ENCODE measurements at places on chromosomes 16 and 17.

GRCh38 chr17:45090711-45091110 is 29.6 kb downstream of the NMT1 start:
- DNase-seq: no peak

DNA sequence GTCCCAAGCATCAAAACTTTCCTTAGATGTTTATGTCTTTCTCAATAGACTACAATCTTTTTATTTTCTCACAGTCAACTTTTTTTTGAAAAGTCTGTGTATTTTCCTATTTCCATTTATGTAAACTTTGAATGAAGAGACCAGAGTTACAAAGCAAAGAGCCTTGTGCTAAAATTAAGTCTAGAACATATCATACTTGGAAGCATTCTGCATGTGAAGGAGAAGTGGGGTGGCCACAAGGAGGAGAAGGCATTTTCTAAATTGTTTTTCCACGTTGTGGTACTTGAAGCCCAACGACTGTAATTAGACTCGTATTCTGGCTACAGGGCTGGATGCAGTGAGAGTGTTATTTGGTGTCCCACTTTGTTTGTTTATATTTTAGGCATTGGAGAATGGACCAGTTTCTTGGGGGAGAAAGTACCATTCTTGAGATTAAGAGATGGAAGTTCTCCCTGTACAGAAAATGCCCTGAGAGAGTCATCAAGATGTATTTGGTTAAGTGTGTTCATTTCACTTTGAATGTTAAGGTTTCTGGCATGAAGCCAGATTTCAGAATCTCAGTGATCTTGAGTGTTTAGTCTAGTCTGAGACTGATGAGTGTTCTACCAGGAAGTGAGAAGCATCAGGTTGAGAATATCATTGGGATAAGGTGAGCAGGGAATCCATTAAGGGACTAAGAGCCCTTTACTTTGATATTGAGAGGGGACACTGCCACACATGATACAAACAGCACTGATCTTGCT is 71.6 kb downstream of the MAP2K6 start:
- DNase-seq: no peak

- no peak for DNase-seq
Observed at GRCh38 chr17:40035162-40035559, 19.0 kb downstream of the MED24 start.

GRCh38 chr16:83785455-83785854 is 22.3 kb upstream of the HSBP1 start:
- DNase-seq: no peak

DNA sequence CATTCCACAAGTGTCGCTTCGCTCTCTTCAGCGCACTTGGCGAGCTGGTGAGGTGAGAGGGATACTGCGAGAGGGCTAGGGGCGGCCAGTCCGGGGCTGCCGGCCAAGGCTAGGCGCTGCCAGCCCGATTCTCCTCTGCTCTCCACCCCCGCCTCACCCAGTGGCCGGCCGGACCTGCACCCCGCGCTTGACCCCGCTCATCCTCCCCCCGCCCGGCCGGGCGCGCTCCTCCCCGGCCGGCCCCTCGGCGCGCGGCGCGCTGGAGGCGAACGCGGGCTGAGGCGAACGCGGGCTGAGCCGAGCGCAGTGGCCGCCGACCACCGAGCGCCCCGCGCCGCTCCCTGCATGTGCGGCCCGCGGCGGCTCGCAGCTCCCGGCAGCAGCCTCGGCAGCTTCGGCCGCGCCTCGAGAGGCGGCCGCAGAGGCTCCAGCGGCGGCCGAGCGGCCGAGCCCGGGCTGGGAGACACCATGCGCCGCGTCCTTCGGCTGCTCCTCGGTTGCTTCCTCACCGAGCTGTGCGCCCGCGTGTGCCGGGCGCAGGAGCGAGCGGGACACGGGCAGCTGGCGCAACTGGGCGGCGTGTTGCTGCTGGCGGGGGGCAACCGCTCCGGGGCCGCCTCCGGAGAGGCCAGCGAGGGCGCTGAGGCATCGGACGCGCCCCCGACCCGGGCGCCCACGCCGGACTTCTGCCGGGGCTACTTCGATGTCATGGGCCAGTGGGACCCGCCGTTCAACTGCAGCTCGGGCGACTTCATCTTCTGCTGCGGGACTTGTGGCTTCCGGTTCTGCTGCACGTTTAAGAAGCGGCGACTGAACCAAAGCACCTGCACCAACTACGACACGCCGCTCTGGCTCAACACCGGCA is at the start of gene SHISA9:
Gene SHISA9, plus strand, starts transcription at position 2 of the 865 bp plus-strand sequence.
- DNase-seq: no peak

- no peak for DNase-seq
Observed at GRCh38 chr16:51306886-51307595, 156.0 kb upstream of the SALL1 start.

DNA sequence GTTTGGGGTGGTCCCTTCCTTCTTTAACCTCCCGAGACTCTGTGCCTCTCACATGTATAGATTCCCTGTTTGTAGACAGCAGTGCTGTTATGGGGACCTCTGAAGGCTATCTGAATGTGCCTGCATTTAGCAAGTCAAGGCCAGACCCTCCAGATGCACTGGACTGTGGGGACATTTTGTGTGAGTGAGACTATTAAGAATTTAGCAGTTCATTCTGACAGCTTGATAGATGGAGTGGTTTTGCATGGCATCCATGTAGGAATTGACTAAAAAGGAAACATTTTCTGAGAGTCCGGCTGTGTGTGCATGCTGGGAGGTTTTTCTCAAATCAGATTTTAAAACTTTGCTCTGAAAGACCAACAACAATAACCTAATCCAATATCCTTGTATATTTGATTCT is 226.3 kb downstream of the MSI2 start:
- no peak for DNase-seq

DNA sequence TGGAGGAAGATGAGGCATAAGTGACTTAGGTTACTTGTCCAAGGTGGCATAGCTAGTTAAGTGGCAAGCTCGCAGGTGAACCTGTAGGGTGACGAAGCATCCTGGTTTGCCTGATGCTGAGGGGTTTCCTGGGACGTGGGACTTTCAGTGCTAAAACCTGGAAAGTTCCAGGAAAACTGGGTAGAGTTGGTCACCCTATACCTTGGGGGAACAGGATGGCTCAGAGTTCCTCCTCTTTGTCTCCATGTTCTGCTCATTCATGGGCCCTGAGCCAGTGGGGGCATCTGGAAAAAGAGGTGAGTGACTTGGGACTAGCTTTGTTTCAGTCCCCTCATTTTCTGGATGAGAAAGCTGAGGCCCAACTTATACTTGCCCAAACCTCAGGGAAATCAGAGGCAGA is 268.0 kb upstream of the N4BP1 start:
- DNase-seq: no peak

DNA sequence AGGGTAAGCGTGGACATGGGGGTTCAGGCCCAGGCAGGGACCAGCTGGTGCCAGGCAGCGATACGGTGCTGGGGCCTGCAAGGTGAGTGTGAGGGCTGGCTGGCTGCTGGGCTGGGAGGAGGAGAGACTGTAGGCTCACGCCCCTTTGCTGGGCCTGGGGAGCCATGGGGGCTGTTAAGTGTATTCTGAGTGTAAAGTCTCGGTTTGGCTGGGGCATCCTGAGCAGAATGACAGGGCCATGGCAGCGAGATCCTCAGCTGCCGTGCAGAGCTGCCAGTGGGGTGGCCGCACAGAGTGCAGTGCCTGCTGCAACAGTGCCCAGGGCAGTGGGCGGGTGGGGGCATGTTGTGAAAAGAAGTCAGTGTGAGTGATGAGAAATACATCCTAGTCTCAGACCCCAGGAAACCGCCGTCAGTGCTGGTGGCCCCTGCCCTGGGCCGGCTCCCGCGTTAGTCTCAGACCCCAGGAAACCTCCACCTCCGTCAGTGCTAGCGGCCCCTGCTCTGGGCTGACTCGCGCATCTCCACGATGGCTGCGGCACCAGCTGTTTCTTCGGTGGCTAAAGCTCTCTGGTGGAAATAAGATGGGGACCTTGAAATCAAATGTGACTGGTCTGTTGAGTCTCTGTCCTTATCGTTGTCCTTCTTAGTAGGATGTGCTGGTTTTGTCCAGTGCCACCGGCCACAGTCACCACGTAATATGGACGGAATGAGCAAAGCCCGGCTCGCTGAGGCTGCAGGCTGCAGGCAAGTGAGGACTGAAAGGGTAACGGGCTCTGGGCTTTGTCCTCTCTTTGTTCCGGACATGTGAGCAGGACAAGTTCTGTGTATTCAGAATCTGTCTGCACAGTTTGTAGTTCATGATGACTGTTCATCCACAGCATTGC is 22.9 kb downstream of the ACSF3 start:
- DNase-seq: no peak

All from memory B cell (primary cell).